Effector CD8-positive, alpha-beta T cell (primary cell): ENCODE measurements at places on chromosomes 16 and 17.

GRCh38 chr17:64382061-64382583 lies 8.5 kb downstream of the PECAM1 start:
- no peak for DNase-seq

DNA sequence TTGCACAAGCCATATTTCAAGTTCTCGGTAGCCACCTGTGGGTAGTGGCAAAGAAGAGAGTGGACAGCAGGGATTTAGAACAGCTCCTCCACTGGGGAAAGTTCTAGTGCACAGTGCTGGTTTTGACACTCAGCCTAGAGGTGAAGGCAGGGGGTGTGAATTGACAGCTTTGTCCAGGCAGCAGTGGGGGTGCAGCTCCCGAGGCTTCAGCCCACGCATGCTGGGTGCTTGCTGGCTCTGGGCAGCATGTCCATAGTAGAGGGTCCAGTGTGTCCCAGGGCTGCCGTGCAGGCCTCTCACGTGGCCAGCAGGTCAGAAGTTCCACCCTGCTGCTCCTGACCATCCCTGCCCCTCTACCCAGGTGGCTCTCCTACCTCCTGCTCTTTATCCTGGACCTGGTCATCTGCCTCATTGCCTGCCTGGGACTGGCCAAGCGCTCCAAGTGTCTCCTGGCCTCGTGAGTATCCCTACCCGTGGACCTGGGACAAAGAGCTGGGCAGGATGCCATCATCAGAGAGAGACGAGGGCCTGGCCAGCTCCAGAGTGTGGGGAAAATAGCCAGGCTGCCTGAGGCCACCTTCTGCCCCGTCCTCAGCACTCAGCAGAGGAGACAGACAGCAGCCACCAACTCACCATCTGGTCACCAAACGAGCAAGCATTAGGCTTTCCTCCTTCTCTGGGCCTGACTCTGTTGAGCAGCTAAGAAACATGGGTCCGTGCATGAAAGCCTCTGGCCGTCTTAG lies 29.8 kb downstream of the TTYH2 start:
- DNase-seq = no peak

GRCh38 chr16:51420247-51420646 lies 269.2 kb upstream of the SALL1 start:
- no peak for DNase-seq

DNA sequence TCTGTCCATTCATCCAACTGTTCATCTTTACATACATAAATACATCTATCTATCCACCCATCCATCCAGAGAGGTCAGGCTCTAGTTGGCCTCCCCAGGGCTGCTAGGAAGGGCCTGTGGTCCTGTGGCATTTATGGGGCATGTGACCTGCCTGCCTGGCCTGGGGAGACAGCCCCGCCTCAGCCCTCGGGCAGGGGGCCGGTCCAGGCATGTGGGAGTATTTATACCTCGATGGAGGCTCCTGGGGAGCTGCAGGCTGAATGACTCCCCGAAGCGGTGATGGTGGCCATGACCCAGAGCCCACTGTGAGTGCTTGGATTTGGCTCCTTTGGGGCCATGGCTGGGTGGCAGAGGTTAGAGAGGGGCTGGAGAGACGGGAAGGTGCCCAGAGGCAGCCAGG lies 7.3 kb downstream of the FOXN1 start:
- no peak for DNase-seq

- DNase-seq = no peak
Measured at GRCh38 chr17:8186446-8186786, 3.6 kb downstream of the BORCS6 start.

GRCh38 chr16:28003923-28004322 lies 59.6 kb downstream of the GSG1L start:
- no peak for DNase-seq

DNA sequence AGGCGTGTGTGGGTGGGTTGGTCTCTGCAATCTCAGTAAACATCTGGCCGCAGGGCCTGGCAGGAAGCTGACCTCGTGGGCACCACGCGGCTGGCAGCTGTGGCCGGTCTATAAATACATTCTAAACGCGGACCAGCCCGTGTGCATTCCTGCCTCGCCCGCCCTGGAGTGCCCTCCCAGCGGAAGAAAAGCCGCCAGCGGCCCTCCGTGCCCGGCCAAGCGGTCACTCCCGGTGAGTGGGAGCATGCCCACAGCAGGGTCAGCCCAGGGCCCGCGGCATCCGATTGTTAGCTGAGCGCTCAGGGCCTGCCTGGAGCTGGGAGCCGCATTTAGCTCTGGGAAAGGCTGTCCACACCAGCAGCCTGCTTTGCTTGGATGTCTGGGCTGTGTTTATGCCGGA lies 10.3 kb downstream of the ZNF469 start:
- no peak for DNase-seq

DNA sequence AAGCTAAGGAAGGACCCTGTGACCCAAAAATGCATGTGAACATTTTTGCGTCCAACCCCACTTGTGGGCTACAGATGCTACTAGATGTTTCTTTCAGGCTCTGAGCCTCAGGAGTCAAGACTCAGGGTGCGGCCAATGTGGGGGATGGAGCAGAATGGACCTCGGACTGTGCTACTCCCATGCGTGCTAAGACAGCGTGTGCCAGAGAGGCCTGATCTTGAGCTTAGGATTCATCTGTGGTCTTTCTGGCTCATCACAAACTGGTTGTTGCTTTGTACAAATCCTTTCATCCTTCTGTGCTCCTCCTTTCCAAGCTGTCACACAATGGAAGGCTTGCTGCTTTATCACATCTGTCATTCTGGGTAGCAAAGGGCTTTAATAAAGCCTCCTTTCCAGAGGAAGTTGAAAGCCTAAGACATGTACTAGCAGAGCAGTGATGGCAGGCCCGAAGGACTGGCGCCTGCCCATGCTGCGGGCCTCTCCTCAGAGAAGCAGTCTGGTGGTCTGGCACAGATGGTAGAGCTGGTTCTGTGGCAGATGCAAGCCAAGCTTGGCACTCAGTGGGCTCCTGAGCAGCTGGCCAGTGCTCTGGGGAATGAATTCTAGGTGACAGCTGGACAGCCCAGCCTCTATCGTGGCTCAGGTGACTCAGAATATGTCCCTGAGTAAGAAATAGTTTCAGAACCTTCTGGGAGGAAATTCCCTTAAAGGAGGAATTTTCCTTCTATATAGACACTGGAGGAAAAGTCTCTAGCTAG lies 27.8 kb downstream of the COG4 start:
- DNase-seq = no peak

DNA sequence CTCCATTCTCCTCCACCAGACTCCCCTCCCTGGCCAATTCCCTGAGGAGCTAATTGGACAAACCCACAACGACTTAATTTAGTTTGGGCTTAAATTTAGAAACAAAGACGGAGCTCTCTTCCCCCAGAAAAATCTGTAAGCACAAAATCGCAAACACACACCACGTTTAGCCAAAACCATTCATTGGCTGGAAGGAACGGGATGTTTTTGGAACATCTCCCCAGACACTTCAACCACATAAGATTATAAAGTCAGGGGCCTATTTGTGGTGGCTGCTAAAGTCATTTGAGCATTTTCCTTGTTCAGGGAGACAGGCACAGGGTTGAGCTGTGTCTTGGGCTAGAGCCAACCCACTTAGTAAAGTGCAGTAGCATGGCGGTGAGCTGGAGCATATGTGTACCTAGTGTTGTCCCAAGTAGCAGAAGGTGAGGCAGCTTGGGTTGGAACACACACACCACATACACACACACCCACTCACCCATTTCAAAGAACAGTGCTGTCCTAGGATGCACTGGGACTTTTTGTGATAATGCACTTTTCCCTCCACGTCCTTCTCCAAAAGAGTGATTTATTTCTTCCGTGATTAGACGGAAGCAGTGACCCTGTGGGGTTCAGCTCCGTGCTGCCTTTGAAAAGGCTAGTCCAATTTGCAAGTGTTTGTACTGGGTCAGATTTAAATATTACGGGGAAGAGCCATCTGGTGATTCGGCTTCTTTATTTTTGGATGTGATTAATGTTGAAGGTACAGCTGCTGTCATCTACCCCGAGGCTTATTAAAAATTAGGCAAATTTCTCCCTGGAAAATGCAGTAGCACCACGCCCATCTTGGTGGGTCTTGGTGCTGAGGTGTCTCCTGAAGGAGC lies 32.2 kb downstream of the ELAC2 start:
- no peak for DNase-seq

DNA sequence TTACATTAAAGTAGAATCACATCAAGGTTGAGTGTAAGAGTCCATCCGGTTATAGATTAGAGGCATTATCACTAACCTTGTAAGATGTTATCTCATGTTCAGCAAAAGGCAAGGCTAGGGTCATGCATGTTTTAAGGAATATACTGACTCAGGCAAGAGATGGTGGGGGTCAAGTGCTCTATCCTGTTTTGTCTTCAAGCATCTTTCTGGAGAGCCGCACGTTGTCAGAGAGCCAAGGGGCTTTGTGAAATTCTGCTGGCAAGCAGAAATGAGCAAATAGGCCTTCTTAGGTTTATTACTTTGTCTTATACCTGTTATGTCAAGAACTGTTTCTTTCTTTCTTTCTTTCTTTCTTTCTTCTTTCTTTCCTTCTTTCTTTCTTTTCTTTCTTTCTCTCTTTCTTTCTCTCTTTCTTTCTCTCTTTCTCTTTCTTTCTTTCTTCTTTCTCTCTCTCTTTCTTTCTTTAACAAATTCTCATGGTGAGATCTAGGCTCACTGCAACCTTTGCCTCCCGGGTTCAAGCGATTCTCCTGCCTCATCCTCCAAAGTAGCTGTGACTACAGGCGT lies 47.3 kb upstream of the IL34 start:
- DNase-seq = no peak

GRCh38 chr16:11793840-11794239 lies 3.2 kb downstream of the ZC3H7A start:
- DNase-seq = no peak

- peak; percentile 61 for DNase-seq
Measured at GRCh38 chr17:45147581-45148182, 593 bp upstream of the HEXIM1 start.

- no peak for DNase-seq
Measured at GRCh38 chr16:79113826-79114225, 486.7 kb downstream of the MAF start.

GRCh38 chr17:676060-676700 lies 38.5 kb downstream of the VPS53 start:
- no peak for DNase-seq

DNA sequence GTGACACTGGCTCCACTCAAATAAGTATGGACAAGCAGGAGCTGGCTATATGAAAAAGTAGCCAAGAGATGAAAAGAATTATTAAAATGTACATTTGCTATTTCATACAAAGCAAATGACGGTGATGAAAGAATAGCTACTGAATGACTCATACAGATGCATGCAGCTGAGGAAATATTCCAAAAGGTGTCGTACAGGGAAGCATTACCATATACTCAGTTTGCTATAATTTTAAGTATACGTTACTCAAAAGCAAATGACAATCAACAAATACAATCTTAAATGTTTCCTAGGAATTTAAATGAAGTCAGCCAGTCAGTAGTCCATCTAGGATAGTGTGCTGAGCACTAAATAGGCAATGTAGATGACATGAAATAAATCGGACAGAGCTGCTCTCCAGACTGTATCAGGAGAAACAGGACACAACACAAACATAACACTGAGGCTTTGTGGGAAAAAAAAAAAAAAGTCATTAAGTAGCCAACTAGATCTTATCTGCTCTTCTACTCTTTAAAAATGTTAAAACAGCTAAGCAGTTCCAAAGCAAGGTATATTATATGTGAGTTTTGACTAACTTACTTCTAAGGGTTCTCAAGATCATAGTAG lies 65.0 kb downstream of the NCOR1 start:
- DNase-seq = no peak

DNA sequence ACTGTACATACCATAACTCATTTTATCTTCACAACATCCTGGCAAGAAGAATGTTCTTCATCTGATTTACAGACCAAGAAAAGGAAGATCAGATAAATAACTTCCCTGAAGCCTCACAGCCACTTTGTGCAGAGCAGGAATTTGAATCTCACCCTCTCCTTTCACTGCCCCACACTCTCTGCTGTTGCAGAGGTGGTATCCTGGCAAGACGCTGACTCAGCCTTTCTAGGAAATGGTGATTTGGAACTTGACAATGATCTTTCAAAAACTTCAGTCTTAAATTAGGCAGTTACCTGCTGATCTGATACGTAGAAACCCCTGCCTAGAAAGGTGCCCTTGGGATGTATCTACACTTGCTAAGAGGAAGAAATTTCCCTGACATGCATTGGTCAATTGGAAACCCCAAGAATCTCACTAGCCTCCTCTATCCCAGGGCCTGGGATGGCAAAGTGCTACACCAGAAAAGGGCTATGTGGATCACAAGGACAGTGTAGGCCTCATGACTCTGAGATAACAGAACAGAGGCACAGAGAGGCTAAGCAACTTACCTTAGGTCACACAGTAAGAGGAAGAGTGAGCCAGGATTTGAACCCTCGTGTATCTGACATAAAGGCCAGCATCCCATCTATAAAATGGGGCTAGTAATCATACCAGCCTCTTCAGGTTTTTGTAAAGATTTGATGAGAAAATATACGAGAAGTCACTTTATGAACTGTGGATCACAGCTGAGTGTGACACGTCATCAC lies 17.9 kb downstream of the FBXO39 start:
- DNase-seq = no peak

DNA sequence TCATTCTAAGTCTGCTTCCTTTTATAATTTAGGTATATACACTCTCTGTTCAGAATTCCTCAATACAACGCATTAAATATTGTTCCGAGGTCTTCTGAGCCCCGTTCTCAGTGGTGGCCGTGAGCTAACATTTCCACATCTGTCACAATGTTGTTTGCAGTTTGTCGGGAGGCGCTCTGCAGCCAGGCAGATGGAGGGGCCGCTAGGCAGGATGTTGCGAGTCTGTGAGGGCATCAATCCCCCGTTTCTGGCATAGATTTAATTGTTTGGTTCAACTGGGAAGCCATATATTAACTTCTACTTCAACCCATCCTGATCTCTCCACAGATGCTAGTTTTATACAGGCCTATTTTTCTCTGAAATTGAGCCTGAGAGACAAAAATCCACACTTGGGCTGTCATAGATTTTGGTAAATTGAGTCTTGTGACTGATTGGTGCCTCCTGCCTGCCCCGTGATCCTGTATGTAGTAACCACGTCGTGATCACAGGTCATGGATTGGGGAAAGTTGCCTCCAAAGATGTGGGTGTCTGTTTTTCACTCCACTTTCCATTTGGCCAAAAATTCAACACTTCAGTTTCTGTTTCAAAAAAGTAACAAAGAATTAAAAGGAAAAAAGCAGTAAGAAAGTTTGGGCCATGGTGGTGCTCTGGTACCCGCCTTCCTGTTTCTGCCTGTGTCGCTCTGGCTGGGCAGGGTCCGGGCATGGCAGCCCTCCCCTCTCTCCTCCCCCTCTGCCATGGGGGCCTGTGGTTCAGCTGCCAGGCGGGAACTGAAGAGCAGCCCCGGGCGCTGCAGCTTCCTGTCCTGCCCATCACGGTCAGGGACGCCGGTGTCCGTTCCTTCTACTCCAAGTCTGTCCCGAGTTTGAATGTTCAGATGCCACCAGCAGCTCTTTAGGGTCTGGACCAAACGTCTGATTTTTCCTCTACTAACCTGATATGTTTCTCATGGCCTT lies 41.5 kb downstream of the RPTOR start:
- DNase-seq = no peak

GRCh38 chr16:35195173-35195863 lies 1735.9 kb downstream of the TP53TG3F start:
- DNase-seq = no peak
